HepG2 (cell line): ENCODE measurements at places on chromosomes 12 and 14. TPM values are rescaled to one million over a fixed set of nuclear protein-coding genes. Genes with fewer than 3 reads are reported as not detected.

LGR5 gene
- 20.6 and 37.0 TPM in 2 replicates for total RNA-seq

WNT5B gene
- 0.04 TPM in 1 of 2 replicates, not detected in the other for total RNA-seq

FAM177A1 gene
- 116 and 119 TPM in 2 replicates for total RNA-seq

LTA4H gene
- total RNA-seq = 90.4 and 114 TPM in 2 replicates

ITGB7 gene
- 0.13 and 0.18 TPM in 2 replicates for total RNA-seq

RCOR1 gene
- 11.1 and 14.8 TPM in 2 replicates for total RNA-seq

CD27 gene
- total RNA-seq = not detected in 2 replicates

NKX2-1 gene
- not detected in 2 replicates for total RNA-seq

DEGS2 gene
- 0.09 TPM in 1 of 2 replicates, not detected in the other for total RNA-seq

C1R gene
- 1.7 and 3.5 TPM in 2 replicates for total RNA-seq

GRCh38 chr12:27822076-27822712 is 42.2 kb upstream of the MANSC4 start:
- H3K27ac ChIP-seq = no peak overlapping the region
- no peaks in the 10 kb centered on the region for H3K36me3 ChIP-seq
- DNase-seq = no peak

- no peak overlapping the region for H3K27ac ChIP-seq
- H3K27me3 ChIP-seq = no peaks in the 10 kb centered on the region; the same call in 1 of the 2 replicates
- peak; percentile 45 for DNase-seq
- H3K4me1 ChIP-seq = no peaks in the 10 kb centered on the region; the same call in 1 of the 2 replicates
Observed at GRCh38 chr12:93990832-93991803, 157.3 kb upstream of the PLXNC1 start.

DNA sequence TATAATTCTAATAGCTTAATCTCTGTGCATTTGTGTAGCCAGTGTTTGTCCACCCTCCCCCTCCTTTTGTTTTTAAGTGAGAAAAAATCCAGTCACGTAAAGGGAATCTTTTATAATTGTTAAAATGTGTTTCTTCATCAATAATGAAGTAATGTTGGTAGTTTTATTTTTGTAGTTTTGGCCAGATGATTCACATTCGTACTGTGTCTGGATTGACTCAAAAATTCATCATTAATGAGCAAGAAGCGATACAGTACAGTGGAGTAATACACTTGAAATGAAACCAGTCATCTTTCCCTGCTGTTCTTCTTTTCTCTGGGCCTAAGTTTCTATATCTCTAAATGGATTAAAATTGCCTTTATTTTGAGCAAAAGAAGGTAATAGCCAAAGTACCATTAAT is 86.5 kb downstream of the SRGAP1 start:
- H3K36me3 ChIP-seq = no peaks in the 10 kb centered on the region
- H3K4me3 ChIP-seq = no peak overlapping the region
- no peak overlapping the region for H3K27ac ChIP-seq
- H3K27me3 ChIP-seq = no peaks in the 10 kb centered on the region

GRCh38 chr12:63348556-63348955 is 197.6 kb upstream of the AVPR1A start:
- no peak overlapping the region for H3K27ac ChIP-seq
- no peaks in the 10 kb centered on the region for H3K27me3 ChIP-seq

- no peak overlapping the region for H3K4me3 ChIP-seq
- H3K36me3 ChIP-seq = no peaks in the 10 kb centered on the region
- no peaks in the 10 kb centered on the region for H3K27me3 ChIP-seq
- peaks cover 13% of the 10 kb centered on the region for H3K4me1 ChIP-seq
- no peak for DNase-seq
Observed at GRCh38 chr14:96821501-96821900, 24.3 kb downstream of the VRK1 start.

GRCh38 chr12:117042171-117042842 is 56.9 kb downstream of the TESC start:
- peaks cover 60% of the 10 kb centered on the region for H3K4me1 ChIP-seq
- peaks cover 4% of the 10 kb centered on the region for H3K36me3 ChIP-seq
- H3K27ac ChIP-seq = no peak overlapping the region
- H3K4me3 ChIP-seq = no peak overlapping the region

DNA sequence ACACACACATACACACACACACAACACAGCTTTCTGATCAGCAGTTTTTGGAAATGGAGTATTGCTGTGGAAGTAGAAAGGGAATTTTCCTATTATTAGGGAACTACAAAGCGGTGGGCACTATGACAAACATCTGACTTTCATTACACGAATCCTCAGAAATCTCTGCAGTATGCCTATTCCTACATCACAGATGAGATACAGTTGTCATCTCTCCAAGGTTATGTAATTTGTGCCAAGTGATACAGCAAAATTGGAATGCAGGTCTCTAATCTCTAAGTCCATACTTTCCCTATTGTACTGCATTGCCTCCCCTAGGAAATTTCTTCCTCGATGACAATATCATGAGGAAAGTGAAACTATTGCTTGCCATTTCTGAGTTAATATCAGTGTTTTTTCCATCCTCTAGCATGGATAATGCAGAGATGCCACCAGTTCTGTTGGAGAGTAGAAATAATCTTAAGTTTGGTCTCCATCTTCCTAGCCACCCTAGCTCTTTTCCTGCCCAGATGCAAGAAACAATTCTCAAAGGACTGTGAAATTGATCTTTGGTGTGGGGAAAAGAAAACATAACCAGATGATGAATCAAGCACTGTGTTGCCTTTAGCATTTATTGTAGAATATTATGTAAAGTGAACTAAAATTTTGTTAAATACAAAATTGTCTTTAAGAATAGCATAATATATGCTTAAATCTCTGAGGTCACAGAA is 94.7 kb downstream of the ERGIC2 start:
- no peak for DNase-seq
- no peak overlapping the region for H3K27ac ChIP-seq
- H3K27me3 ChIP-seq = no peaks in the 10 kb centered on the region

DNA sequence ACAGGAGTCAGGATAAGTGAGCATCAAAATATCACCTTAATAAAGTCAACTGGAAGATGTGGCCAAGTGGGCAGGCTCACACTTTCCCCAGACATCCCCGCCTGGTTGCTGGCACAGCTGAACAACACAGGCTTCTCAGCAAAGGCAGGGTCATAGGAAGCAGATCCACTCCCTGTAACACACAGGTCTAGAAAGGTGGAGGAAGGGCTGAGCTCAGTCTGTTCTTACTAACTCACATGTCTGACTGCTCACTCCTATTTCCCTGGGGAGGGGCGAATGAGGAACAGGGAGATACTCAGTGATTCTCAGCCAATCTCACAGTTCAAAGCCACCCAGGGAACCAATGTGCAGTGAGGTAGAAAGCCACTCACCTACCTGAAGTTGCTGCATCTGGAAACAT is 45.0 kb upstream of the AMN1 start:
- no peaks in the 10 kb centered on the region for H3K27me3 ChIP-seq
- peak overlapping the region; percentile 84 for H3K27ac ChIP-seq
- peaks cover 35% of the 10 kb centered on the region for H3K4me1 ChIP-seq
- no peaks in the 10 kb centered on the region for H3K36me3 ChIP-seq

DNA sequence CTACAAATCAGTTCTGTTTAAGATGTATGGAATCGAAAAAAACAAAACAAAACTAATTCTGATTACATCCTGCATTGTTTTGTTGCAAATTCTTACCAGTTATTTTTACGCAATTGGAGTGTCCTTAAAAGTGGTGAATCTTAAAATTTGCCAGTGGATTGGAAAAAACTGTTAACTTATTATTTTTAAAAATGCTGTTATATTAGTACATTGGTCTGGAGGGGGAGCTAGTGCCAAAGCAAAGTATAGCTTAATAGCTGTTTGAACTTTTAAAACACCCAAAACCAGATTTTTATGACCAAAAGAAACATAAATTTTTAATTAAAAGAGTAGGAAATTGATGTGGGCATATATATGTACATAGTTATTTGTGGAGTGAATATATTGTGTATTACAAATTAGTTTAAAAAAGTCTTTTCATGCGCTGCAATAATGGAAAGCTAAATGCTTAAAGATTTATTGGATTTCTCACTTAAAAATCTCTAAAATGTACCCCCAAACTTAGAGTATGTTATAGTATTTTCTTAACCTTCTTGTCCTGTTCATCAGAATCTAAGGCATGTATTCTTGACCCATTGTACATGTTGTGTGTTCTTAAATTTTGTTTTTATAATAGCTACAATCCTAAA is 2.5 kb downstream of the FUT8 start:
- H3K4me3 ChIP-seq = no peak overlapping the region
- H3K4me1 ChIP-seq = peaks cover 23% of the 10 kb centered on the region
- H3K27me3 ChIP-seq = no peaks in the 10 kb centered on the region
- peak; percentile 10 for DNase-seq

- H3K4me3 ChIP-seq = no peak overlapping the region
- H3K4me1 ChIP-seq = no peaks in the 10 kb centered on the region
- H3K27ac ChIP-seq = no peak overlapping the region
- no peak for DNase-seq
- peaks cover 3% of the 10 kb centered on the region for H3K36me3 ChIP-seq
- H3K27me3 ChIP-seq = no peaks in the 10 kb centered on the region
Observed at GRCh38 chr14:101875727-101876554, 88.4 kb upstream of the DYNC1H1 start.

- 0 out of 2 replicates have a peak, but pooled peaks cover 1% of the 10 kb centered on the region for H3K36me3 ChIP-seq
- no peak overlapping the region for H3K4me3 ChIP-seq
- H3K27me3 ChIP-seq = no peaks in the 10 kb centered on the region
- DNase-seq = peak; percentile 16
- H3K4me1 ChIP-seq = peaks cover 100% of the 10 kb centered on the region
- peak overlapping the region; percentile 48 for H3K27ac ChIP-seq
Observed at GRCh38 chr12:46518729-46519128, 146.2 kb upstream of the SLC38A2 start.

GRCh38 chr12:43749016-43749415 is 9.6 kb downstream of the PUS7L start:
- H3K27me3 ChIP-seq = no peaks in the 10 kb centered on the region
- no peak for DNase-seq
- H3K27ac ChIP-seq = no peak overlapping the region
- H3K36me3 ChIP-seq = peaks cover 20% of the 10 kb centered on the region; the same call in 1 of the 3 replicates
- peaks cover 23% of the 10 kb centered on the region for H3K4me1 ChIP-seq
- no peak overlapping the region for H3K4me3 ChIP-seq

- no peak for DNase-seq
- no peaks in the 10 kb centered on the region for H3K36me3 ChIP-seq
- H3K4me3 ChIP-seq = no peak overlapping the region
- H3K4me1 ChIP-seq = no peaks in the 10 kb centered on the region
- H3K27me3 ChIP-seq = no peaks in the 10 kb centered on the region
Observed at GRCh38 chr12:63457428-63457827, 210.9 kb downstream of the DPY19L2 start.

- H3K4me3 ChIP-seq = no peak overlapping the region
- H3K27me3 ChIP-seq = no peaks in the 10 kb centered on the region
- H3K4me1 ChIP-seq = no peaks in the 10 kb centered on the region
- H3K36me3 ChIP-seq = peaks cover 13% of the 10 kb centered on the region
- H3K27ac ChIP-seq = no peak overlapping the region
Observed at GRCh38 chr12:62726471-62726980, 208.4 kb downstream of the PPM1H start.

DNA sequence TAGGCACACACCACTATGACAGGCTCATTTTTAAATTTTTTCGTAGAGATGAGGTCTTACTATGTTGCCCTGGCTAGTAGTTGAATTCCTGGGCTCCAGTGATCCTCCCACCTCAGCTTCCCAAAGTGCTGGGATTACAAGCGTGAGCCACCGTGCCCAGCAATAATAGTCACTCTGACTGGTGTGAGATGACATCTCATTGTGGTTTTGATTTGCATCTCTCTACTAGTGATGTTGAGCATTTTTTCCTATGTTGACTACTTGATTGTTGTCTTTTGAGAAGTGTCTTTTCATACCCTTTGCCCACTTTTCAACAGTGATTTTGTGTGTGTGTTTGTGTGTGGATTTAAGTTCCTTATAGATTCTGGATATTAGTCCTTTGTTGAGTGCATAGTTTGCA is 26.3 kb downstream of the ATP2A2 start:
- H3K27ac ChIP-seq = no peak overlapping the region
- no peak overlapping the region for H3K4me3 ChIP-seq
- H3K27me3 ChIP-seq = no peaks in the 10 kb centered on the region

GRCh38 chr14:85426068-85426935 is 103.6 kb upstream of the FLRT2 start:
- DNase-seq = no peak
- H3K36me3 ChIP-seq = no peaks in the 10 kb centered on the region
- H3K4me3 ChIP-seq = no peak overlapping the region
- H3K27me3 ChIP-seq = no peaks in the 10 kb centered on the region

DNA sequence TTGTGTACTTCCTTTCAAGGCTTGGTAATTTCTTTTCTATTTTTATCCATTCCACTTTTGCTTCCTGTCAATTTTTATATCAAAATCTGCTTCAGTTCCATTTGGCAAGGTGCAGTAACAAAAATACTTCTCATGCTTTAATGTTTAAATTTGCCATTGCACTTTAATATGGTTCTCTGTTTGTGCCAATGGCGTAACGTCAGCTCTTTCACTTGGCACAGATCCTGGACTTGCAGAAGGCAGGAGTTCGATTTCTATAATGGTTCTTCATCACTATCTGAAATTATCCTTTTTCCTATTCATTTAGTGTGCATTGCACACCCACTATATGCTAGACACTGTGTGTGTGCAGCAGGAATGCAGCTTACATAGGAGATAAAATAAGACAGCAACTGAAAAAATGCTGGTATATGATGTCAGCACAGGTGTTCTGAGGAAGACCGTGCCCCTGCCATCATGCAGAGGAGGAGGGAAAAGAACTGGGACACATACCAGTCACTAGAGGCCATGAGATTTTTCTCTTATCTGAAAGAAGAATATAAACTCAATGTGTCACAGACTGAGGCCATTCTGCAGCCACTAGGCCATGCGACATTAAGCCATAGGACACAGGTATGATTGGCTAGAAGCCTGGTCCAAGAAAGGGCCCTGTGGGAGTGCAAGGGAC is 298.2 kb downstream of the RPAP3 start:
- H3K4me3 ChIP-seq = no peak overlapping the region
- no peak overlapping the region for H3K27ac ChIP-seq
- no peaks in the 10 kb centered on the region for H3K36me3 ChIP-seq
- no peaks in the 10 kb centered on the region for H3K27me3 ChIP-seq
- no peak for DNase-seq
